ENCODE measurements at places on chromosomes 16 and 17.

- no peak for DNase-seq
These were observed 55.7 kb downstream of the ABR start for GRCh38 chr17:1123921-1124715.

DNA sequence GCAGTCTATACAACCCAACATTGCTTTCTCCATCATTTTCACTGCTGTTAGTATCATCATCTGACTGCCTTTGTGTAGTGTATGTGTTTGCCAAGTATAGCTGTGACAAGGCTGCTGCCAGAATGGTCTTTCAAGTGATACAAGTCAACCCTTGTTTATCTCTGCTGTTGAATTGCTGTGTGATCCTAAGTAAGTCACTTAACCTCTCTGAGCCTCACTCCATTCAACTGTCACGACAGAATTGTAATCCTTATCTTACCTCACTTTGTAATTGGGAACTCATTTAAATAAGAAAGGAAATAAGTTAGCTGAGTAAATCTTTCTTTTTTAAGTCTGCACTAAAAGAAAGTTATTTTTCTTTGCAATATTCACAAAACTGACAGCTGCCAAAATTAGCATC lies 340.6 kb downstream of the CA10 start:
- no peak for DNase-seq

DNA sequence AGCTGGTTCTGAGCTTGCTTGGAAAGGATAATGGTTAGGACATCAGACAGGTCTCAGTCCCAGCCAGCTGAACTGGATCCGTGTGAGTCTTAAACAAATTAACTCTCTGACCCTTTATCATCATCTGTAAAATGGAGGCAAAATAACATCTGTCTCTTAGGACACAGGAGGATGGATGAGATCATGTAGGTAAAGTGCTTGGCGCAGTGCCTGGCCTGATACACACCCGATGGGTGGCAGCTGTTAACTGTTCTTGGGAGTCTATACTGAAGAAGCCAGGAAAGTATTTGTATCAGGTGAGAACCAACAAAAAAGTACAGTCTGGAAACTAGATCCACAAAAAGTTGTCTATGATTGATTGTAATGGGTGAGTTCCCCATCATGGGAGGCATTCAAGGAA lies 188.6 kb downstream of the C16orf78 start:
- no peak for DNase-seq

DNA sequence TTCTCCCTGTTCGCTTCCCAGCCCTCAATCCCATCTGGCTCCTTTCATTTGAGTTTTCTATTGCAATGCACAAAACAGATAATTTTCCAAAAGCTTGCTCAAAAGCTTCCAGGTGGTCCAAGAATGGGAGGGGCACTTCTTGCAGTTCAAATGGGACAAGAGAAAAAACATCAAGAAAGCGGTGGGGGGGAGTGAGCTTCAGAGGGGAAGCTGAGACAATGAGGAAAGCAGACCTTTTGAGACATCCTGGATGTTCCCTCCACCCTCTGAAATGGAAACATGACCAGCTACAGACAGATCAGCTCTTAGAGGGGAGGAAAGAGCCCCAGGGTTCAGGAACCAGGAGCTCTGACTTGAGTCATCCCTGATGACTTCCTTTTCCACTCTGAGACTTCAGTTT lies 368.2 kb downstream of the SLC39A11 start:
- DNase-seq: no peak

Measured in HFF-Myc (cell line).